NCI-H2081 (cell line): ENCODE measurements at places on chromosomes 1 and 21.
A peak's percentile ranks its signal among the peaks of the same experiment; 100 is the strongest.

DNA sequence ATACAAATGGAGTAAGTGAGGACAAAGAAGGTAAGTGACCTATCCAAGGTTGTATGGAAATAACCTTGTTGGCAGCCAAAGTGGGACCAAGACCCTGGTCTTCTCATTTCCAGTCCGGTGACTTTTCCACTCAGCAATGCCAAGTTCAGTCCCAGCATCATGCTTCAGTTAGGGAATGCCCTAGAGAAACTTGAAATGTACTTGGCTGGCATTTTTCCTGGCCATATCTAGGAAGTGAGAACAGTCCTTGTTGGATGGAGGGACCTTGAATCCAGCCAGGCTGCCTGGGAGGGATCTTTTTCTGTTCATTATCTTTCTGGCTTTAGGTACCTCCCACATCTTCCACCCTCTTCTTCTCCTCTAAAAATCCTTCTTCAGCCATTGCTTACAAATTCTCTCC lies 76.8 kb upstream of the UBE2U start:
- DNase-seq, result no peak

- DNase-seq, result no peak
Measured at GRCh38 chr1:235244974-235245592, 82.9 kb downstream of the ARID4B start.

DNA sequence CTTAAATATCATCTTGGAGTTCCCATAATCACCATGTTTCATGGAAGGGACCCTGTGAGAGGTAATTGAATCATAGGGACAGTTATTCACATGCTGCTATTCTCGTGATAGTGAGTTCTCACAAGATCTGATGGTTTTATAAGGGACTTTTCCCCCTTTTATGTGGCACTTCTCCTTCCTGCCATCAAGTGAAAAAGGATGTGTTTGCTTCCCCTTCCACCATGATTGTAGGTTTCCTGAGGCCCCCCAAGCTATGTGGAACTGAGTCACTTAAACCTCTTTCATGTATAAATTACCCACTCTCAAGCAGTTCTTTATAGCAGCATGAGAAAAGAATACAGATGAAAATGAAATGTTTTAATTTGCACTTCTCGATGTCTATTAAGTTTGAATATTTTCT lies 112.0 kb downstream of the ZNF648 start:
- DNase-seq, result no peak

DNA sequence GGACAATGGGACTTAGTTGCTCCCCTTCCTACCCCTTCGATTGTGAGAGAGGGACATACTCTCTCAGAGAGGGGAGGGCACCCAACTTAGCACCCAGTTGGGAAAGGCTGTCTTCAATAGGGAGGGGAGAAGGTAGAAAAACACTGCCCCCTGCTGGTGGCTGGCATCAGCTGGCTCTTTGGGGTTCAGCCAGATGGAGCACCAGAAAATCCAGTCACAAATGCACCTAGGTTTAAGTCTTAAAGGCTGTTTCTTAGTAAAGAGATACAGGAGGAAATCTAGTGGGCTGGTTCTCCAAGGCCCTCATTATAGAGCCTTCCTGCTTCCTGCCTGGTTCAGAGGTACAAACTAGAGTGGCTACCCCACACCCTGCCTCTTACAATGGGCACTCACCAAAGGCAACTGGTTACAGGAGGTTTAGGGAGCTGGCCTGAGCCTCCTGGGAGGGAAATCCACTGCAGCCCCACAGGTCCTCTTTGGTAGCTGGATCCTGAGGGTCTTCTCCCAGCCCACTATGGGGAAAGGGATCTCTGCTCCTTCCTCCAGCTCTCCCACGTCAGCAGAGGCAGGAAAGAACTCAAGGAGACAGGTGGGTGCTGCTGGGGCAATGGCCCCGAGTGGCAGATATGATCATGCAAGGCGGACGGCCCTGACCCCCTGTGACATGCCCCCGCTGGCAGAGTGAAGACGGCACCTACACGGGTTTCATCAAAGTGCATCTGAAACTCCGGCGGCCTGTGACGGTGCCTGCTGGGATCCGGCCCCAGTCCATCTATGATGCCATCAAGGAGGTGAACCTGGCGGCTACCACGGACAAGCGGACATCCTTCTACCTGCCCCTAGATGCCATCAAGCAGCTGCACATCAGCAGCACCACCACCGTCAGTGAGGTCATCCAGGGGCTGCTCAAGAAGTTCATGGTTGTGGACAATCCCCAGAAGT lies 28.3 kb downstream of the EIF2D start:
- DNase-seq, result peak; percentile 61

DNA sequence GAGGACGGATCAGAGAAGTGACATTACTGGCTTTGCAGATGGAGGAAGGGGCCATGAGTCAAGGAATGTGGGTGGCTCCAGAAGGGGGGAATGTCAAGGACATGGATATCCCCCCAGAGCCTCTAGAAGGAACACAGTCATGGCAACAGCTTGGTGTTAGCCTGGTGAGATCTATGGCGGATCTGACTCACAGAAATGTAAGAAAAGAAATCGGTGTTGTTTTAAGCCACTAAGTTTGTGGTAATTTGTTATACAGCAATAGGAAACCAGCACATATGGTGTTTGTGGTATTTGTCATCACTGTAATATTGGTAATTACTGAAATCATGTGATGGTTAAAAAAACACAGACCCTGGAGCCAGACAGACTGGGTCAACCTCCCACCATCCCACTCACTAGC lies 236.2 kb downstream of the SETD4 start:
- no peak for DNase-seq

- peak; percentile 80 for DNase-seq
Measured at GRCh38 chr1:28775121-28775942, 36.6 kb upstream of the OPRD1 start.

DNA sequence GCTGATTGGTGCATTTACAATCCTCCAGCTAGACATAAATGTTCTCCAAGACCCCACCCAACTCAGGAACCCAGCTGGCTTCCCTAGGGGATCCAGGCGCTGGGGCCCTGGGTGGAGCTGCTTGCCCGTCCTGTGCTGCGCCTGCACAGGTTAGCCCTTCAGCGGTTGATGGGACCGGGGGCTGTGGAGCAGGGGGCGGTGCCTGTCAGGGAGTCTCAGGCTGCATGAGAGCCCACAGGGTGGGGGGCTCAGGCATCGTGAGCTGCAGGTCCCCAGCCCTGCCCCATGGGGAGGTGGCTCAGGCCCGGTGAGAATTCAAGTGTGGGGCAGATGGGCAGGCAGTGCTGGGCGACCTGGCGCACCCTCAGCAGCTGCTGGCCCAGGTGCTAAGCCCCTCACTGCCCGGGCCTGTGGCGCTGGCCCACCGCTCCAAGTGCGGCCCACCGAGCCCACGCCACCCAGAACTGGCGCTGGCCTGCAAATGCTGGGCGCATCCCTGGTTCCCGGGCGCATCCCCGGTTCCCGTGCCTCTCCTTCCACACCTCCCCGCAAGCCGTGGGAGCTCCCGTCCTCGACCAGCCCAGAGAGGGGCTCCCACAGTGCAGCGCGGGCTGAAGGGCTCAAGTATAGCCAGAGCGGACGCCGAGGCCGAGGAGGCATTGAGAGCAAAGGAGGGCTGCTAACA lies 23.1 kb upstream of the CLCA4 start:
- DNase-seq, result no peak

- DNase-seq, result no peak
Measured at GRCh38 chr1:37433171-37433570, 41.2 kb upstream of the ZC3H12A start.

GRCh38 chr1:200310824-200311223 lies 99.0 kb downstream of the ZNF281 start:
- no peak for DNase-seq
